ENCODE measurements at places on chromosomes 4 and X.

- H3K4me3 ChIP-seq: no peak overlapping the region
- H3K4me1 ChIP-seq: no peaks in the 10 kb centered on the region
- no peak for DNase-seq
- no peaks in the 10 kb centered on the region for H3K27me3 ChIP-seq
- H3K36me3 ChIP-seq: no peaks in the 10 kb centered on the region
Measured at GRCh38 chrX:38513112-38513742, 48.1 kb upstream of the TSPAN7 start.

DNA sequence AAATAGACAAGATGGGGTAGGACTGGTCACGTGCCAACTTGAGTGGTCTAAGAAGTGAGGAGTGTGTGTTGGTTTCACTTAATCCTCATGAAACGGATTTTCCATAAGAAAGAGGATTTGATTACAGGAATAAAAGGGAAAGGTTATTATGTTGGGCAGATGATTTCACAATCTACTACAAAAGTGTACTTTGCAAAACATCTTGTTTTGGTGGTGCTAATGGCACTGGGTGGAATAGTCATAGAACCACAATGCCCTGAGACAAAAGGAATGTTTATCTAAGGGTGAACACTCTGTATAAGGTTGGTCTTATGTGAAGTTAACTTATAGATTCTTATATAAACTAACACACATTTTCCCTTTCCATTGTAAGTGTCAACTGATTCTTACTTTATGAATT is 45.6 kb downstream of the GLUD2 start:
- H3K27ac ChIP-seq: no peak overlapping the region
- H3K4me1 ChIP-seq: no peaks in the 10 kb centered on the region
- no peak overlapping the region for H3K4me3 ChIP-seq
- no peaks in the 10 kb centered on the region for H3K27me3 ChIP-seq
- no peaks in the 10 kb centered on the region for H3K36me3 ChIP-seq

DNA sequence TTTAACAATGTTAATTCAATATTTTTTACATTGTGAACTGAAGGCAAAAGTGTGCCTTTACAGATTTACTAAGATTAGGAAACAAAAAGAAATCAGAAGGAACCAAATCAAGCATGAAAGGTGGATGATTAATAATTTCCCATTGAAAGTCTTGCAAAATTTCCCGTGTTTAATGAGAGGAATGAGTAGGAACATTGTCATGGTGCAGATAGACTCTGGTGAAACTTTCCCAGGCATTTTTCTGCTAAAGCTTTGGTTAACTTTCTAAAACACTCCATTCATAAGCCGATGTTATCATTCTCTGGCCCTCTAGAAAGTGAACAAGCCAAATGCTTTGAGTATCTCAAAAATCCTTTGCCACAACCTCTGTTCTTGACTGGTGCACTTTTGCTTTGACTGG is 1522.8 kb upstream of the PABPC4L start:
- H3K4me1 ChIP-seq: no peaks in the 10 kb centered on the region
- DNase-seq: no peak
- H3K27me3 ChIP-seq: no peaks in the 10 kb centered on the region
- H3K4me3 ChIP-seq: no peak overlapping the region
- no peak overlapping the region for H3K27ac ChIP-seq
- no peaks in the 10 kb centered on the region for H3K36me3 ChIP-seq

GRCh38 chr4:38461342-38461741 is 202.7 kb upstream of the KLF3 start:
- H3K36me3 ChIP-seq: no peaks in the 10 kb centered on the region
- no peak overlapping the region for H3K27ac ChIP-seq
- H3K4me3 ChIP-seq: no peak overlapping the region
- no peaks in the 10 kb centered on the region for H3K27me3 ChIP-seq
- no peak for DNase-seq
- H3K4me1 ChIP-seq: peaks cover 7% of the 10 kb centered on the region

DNA sequence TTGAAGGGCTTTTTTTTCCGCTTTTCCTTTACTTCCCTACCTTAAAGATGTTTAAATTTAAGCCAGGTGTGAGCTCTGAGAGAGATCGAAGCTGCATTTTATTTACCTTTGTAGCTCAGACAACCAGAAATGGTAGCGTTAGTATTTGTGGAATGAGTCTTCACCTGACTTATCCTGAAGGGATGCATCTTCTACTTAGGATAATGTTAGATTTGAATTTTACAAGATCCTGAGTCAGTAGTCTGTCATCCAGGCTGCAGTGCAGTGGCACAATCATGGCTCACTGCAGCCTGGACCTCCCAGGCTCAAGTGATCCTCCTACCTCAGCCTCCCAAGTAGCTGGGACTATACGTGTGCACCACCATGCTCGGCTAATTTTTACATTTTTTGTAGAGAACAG is 26.2 kb downstream of the TMSB4X start:
- DNase-seq: no peak
- H3K4me3 ChIP-seq: peak overlapping the region; percentile 32
- H3K36me3 ChIP-seq: no peaks in the 10 kb centered on the region
- H3K4me1 ChIP-seq: peaks cover 77% of the 10 kb centered on the region

- DNase-seq: no peak
- H3K4me1 ChIP-seq: peaks cover 4% of the 10 kb centered on the region
- H3K27me3 ChIP-seq: peaks cover 5% of the 10 kb centered on the region
- H3K27ac ChIP-seq: no peak overlapping the region
- no peaks in the 10 kb centered on the region for H3K36me3 ChIP-seq
- no peak overlapping the region for H3K4me3 ChIP-seq
Measured at GRCh38 chr4:184251670-184251980, 34.0 kb upstream of the ENPP6 start.

- no peak overlapping the region for H3K4me3 ChIP-seq
- peaks cover 23% of the 10 kb centered on the region for H3K4me1 ChIP-seq
- no peaks in the 10 kb centered on the region for H3K27me3 ChIP-seq
- DNase-seq: no peak
Measured at GRCh38 chr4:118682928-118683327, 2.3 kb upstream of the METTL14 start.

Measured in activated B cell treated with CpG ODN at 0.5 μM for 24 hours (primary cell).